Activated CD4-positive, alpha-beta T cell treated with anti-CD3 and anti-CD28 coated beads, Interleukin-2, amount 50 U/mL, for 16 hours (primary cell): ENCODE measurements at places on chromosomes 16 and 17.
A peak's percentile ranks its signal among the peaks of the same experiment; 100 is the strongest.

DNA sequence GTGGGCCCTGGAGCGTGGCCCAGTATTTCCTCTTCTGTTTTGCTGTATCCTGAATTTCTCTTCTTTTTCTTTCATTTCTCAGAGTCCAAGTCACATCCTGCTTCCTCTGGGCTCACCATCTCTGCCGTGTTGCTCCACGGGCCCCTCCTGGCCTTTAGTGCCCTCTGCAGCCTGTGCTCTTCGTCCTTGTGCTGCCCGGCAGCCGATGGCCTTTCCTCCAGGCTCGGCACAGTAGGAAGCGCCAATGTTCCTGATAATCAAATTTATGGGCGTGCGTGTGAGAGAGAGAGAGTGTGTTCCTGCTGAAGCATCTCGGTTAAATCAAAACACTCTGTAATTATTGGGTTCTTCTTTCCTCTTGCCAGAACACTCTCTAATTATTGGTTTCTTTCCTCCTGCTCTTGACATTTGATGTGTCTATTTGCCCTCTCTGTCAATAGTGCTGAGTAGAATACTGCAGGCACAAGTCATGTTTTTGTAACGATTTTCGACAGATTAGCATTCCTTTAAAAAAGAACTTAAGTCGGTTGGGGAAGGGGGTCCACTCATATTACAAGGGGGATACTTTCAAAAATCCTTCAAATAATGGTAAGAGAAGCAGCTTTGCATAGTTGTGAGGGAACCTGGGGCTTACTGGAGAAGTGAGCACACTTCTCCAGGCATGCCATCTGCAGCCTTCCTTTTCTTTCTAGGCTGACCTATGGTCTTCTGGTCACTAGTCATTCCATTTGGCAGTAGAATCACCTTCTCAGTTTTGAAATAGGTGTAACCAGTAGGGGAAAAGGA lies 126.6 kb downstream of the RPTOR start:
- DNase-seq: no peak

DNA sequence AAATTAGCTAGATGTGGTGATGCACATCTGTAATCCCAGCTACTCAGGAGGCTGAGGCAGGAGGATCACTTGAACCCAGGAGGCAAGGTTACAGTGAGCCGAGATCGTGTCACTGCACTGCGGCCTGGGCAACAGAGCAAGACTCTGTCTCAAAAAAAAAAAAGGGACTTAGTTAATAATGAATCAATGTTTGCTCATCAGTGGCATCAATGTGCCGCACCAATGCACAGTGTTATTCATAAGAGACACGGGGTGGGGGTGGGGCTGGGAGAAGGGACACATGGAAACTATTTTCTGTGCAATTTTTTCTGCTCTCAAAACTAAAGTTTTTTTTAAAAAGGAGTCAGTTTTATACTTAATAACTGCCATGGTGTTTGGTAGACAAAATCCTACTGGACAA lies 6.8 kb upstream of the ATP2C2 start:
- DNase-seq: no peak

GRCh38 chr17:82647593-82648164 lies 565 bp downstream of the WDR45B start:
- peak; percentile 31 for DNase-seq

DNA sequence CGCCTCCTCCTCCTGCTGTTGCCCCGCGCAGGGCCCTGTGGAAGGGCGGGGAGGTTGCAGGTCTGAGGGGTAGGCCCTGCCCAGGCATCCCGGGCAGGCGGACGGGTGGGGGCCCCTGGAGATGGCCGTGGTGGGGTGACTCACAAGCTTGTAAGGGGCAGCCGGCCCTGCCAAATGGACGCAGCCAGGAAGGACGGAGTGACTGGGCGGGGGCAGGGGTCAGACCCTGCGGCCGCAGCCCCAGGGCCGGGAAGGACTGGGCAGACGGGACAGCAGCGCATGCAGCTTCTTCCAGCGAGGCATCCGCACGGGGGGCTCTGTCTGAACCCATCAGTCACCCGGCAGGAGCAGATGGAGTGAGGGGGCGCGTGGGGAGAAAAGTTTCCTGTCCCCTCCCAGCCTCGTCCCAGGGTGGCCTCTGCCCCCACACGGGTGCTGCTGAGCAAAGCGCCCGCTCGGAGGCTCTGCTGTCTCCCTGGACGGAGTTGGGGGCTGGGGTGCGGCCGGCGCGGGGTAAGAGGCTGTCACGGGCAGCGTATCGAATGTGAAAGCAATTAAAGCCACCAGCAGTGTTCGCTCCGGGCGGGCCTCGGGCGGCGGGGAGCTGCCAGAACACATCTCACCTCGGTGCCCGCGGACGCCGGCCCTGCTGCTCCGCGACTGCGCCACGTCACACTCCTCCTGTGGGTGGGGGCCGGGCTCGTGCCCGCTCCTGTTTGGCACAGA lies 5.4 kb upstream of the PRR35 start:
- DNase-seq: no peak

- DNase-seq: no peak
Measured at GRCh38 chr16:9655051-9655450, 527.2 kb downstream of the GRIN2A start.

DNA sequence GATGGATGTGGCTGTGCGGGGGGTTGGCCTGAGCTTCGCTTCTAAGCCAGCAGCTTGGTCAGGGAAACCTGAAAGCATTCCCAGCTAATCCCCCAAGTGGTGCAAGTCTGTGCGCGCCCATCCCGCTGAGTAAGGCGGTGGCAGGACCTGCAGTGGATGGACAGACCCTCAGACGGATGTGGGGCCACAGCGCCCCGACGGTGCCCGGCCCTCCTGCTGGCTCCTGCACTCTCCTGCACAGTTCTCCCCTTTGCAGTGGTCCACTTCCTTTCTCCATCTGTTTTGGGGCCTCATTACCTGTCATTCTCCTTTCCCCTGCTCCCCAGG lies 2.3 kb downstream of the ATP2A1 start:
- DNase-seq: no peak

- no peak for DNase-seq
Measured at GRCh38 chr17:36672403-36672918, 71.1 kb downstream of the MRM1 start.

- DNase-seq: no peak
Measured at GRCh38 chr16:86854626-86855294, 276.4 kb downstream of the FOXL1 start.

GRCh38 chr17:18033442-18034099 lies 5.4 kb downstream of the ATPAF2 start:
- peak; percentile 80 for DNase-seq

GRCh38 chr16:63169100-63169499 lies 1132.9 kb upstream of the CDH8 start:
- no peak for DNase-seq

DNA sequence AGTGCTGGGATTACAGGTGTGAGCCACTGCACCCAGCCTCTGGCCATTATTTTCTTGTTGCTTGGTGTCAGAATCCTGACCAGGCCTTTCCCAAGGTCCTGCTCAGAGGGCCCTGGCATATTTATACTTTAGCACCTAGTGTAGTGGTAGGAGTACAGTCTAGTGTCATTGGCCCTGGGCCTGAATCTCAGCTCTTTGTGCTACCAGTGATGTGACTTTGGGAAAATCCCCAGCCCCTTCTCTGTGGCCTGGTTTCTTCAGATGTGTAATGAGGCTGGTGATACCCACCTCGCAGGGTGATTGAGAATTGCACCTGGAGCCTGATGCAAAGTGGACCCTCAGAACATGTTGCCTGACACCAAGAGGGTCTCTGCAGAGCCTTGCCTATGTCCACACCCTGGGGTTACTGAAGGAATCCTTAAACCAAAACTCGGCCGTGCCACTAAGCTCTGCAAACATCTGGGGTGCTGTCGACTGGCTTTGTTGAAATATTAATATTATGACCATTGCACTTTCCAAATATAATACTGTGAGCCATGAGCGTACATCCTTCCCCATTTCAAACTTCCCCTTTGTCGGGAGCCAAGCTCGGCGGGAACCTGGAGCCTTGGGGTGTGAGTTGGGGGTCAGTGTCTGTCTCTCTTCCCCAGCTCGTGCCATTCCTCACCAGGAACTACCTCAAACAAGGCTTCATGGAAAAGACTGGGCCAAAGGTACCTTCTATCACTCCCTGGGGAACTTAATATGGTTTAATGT lies 18.0 kb upstream of the RNF135 start:
- no peak for DNase-seq

- DNase-seq: no peak
Measured at GRCh38 chr16:17334096-17334495, 136.7 kb downstream of the XYLT1 start.

GRCh38 chr17:17084941-17085340 lies 42.7 kb downstream of the MPRIP start:
- DNase-seq: no peak

DNA sequence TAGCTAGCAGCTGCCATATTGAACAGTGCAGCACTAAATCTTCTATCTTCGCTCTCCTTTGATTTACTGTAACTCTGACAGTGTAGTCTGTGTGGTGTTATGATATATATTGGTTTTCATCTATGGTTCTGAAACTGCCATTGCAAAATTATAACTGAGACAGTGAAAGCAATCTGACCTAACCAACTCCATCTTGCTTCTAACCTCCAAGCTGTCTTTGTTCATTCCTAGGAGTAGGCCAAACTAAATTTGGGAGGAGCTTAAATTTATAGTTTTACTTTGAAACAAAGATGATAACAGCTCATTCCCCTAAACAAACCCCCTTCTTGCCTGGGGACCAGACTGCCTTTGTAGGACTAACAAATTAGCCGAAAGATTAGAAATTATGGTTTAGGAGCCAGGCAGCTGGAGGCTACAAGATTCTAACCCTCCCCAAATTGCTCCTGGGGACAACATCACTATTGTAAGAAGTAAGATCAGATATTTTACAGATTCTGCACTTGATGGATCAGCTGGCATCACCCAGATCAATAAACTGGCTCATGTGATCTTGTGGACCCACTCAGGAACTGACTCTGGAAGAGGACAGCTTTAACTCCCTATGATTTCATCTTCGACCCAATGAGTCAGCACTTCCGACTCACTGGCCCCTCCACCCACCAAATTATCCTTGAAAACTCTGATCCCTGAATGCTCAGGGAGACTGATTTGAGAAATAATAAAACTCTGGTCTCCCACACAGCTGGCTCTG lies 47.0 kb upstream of the FBXO47 start:
- DNase-seq: no peak
